Peyer's patch (tissue), 4 donors: ENCODE measurements at places on chromosomes 1 and 21. TPM values are rescaled to one million over a fixed set of nuclear protein-coding genes. Genes with fewer than 3 reads are reported as not detected.

Gene PLA2G2C
- total RNA-seq: not detected

GRCh38 chr1:26689504-26689903 lies 6.3 kb upstream of the ARID1A start:
- H3K4me1 ChIP-seq: peaks cover 20% of the 10 kb centered on the region
- no peak for DNase-seq
- no peak overlapping the region for H3K27ac ChIP-seq

- no peaks in the 10 kb centered on the region for H3K36me3 ChIP-seq
- H3K4me3 ChIP-seq: no peak overlapping the region
- no peaks in the 10 kb centered on the region for H3K4me1 ChIP-seq
These were observed 20.4 kb upstream of the AK2 start for GRCh38 chr1:33057095-33057494.

Gene ATF6
- total RNA-seq: 20.6 TPM

Gene TAS1R1
- not detected for total RNA-seq

GRCh38 chr1:223076362-223076761 lies 66.7 kb downstream of the TLR5 start:
- H3K4me3 ChIP-seq: no peak overlapping the region
- no peak for DNase-seq
- no peaks in the 10 kb centered on the region for H3K27me3 ChIP-seq
- no peaks in the 10 kb centered on the region for H3K4me1 ChIP-seq
- H3K27ac ChIP-seq: no peak overlapping the region

DNA sequence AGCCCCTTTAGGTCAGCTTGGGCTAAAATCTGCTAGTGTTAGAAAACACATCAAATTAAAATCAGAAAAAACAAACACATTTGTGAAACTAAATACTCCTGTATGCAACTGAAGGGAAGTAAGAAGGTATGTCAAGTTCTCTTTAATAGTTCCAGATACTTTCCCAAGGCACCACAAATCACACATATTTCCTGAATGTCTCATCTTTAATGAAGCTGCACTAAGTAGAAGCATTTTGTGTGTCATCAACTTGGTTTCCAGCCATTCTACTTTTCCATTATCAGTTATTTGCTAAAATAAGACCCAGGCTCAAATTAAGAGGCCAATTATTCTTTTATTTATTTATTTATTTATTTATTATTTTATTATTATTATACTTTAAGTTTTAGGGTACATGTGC lies 34.7 kb downstream of the CRB1 start:
- no peaks in the 10 kb centered on the region for H3K36me3 ChIP-seq
- no peak overlapping the region for H3K4me3 ChIP-seq
- no peaks in the 10 kb centered on the region for H3K27me3 ChIP-seq
- H3K4me1 ChIP-seq: no peaks in the 10 kb centered on the region
- no peak overlapping the region for H3K27ac ChIP-seq
- no peak for DNase-seq

GRCh38 chr1:156310962-156311361 lies 11.9 kb upstream of the VHLL start:
- no peak overlapping the region for H3K27ac ChIP-seq
- H3K27me3 ChIP-seq: no peaks in the 10 kb centered on the region
- H3K4me3 ChIP-seq: no peak overlapping the region
- H3K36me3 ChIP-seq: peaks cover 4% of the 10 kb centered on the region

DNA sequence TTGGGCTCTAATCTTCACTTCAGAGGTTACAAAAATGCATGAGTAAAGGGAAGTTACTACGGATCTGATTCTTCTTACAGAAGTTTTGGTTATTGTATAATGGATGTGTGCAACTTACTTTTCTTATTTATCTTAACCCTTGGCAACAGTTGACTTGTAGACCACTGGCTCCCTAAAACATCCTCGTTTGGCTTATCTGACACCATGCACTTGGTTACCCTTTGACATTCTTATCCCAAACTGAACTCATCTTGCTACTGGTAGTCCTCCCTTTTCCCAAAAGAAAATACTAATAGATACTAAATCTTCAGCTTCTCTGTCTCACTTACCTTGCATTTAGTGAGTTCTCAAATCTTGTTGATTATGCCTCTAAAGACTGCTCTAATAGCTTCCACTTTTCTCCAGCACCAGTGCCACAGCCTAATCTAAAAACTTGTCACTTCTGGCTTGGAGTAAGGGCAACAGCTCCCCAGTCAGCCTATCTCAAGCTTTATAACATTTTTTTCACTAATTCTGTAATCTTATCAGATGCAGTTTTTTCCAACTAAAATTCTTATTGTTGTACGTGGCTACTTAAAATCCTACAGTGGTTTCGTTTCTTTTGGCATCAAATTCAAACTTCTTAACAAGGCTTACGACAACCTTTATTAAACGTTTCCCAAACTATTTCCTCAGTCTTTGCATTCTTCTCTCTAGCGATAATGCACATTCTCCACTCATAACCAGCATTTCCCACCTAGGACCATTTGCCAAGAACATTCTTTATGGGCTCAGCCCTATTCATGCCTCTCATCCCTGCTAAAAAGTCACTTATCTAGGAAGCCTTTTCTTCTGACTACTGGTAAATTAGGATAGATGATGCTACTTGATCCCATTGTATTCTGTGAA lies 204.2 kb downstream of the KCNT2 start:
- H3K27ac ChIP-seq: no peak overlapping the region
- H3K4me3 ChIP-seq: no peak overlapping the region
- no peaks in the 10 kb centered on the region for H3K4me1 ChIP-seq
- no peak for DNase-seq
- H3K27me3 ChIP-seq: no peaks in the 10 kb centered on the region

- H3K36me3 ChIP-seq: no peaks in the 10 kb centered on the region
- H3K27ac ChIP-seq: no peak overlapping the region
- H3K4me3 ChIP-seq: no peak overlapping the region
- no peaks in the 10 kb centered on the region for H3K4me1 ChIP-seq
- H3K27me3 ChIP-seq: no peaks in the 10 kb centered on the region
These were observed 998.5 kb downstream of the ADGRL2 start for GRCh38 chr1:82799261-82799660.

Gene CCDC190
- not detected for total RNA-seq

GRCh38 chr1:153352523-153352922 lies 3.9 kb upstream of the PGLYRP4 start:
- H3K27ac ChIP-seq: no peak overlapping the region
- DNase-seq: peak; percentile 86
- no peaks in the 10 kb centered on the region for H3K27me3 ChIP-seq
- no peaks in the 10 kb centered on the region for H3K4me1 ChIP-seq
- H3K36me3 ChIP-seq: no peaks in the 10 kb centered on the region

DNA sequence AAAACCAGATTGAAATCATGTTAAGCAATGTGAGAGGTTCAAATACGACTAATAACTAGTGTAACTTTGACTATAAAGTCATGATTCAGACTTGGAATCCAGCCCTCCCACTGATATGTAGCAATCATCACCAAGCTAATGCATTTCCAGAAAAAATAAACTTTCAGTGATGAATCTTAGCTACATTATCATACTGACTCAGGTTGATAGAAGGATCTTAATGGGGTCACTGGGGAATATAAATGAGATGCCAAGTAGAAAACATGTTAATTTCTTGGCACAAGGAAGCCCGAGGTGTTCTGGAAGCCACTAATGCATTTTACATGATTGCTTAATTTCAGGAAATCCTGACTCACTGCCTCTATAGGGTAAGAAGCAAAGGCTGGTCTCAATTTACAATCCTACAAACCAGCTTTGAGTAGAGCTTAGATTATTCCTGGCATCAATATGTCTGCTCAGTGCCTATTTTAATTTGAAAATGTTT lies 67.7 kb downstream of the SELENOF start:
- no peaks in the 10 kb centered on the region for H3K4me1 ChIP-seq
- no peaks in the 10 kb centered on the region for H3K27me3 ChIP-seq
- no peak for DNase-seq
- no peak overlapping the region for H3K27ac ChIP-seq
